ENCODE measurements at places on chromosomes 16 and 17.

- peak; percentile 56 for DNase-seq
Observed at GRCh38 chr17:30336369-30337171, 2.7 kb upstream of the TMIGD1 start.

DNA sequence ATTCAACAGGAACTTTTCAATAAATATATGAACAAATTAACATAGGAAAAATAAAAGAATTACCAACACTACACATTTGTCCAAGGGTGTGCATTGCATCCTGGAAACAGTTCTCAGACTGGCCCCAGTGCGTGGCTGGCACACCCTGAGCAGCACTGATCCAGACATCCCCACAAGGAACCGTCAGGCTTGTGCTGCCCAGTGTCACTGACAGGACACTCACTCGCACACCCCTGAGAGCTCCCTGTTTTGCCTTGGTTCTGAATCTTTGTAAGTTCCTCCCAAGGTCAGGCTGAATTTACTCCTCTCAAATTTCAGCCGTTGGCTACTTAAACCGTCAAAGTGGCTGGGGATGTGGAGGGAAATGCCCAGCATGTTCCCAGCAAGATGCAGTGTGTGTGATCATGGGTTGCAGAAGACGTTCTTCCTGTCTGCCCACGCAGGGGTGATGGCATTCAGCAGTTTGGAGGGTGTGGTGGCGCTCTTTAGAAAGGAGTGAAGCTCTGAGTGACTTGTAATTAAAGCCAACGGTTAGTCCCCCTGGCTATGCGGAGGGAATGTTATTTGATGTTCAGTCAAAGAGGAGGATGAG lies 1.7 kb downstream of the MT2A start:
- no peak for DNase-seq

DNA sequence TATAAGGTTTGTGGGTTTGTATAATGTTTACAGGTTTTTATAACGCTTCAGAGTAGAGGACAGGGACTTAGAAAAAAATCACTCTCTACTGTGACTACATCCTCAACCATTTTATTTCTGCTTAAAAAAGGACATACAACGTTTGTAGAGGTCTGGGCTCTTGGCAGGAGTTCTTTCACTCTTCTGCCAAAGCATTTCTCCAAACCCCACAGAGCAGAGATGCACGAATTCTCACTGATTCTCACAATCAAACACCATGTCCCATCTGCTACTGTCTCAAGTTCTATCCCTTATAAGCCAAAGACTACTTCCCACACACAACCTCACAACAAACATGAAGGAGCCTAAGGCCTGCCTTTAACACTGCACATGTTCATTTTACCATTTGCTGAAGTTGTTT lies 7.0 kb upstream of the ANKFY1 start:
- no peak for DNase-seq

DNA sequence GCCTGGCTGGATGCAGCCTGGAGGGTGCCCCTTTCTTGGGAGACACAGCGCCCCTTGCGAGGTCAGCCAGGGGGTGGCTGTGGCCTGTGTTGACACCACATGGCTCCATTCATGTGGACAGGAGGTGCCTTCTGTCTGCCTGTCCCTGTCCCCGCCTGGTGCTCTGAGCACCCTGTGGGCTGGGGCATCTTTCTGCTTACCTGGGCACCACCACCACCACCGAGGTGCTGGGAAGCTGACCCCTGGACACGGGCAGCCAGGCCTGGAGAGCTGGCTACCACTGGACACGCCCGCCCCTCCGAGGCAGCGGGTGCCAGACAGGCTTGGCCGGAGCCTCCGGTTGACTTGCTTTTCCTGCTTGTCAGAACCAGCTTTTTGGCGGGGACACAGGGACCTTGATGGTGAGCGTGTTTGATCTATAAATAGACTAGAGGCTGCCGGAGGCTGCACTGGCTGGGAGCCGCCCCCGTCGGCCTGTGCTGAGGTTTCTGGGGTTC lies 121.3 kb upstream of the GSE1 start:
- no peak for DNase-seq

DNA sequence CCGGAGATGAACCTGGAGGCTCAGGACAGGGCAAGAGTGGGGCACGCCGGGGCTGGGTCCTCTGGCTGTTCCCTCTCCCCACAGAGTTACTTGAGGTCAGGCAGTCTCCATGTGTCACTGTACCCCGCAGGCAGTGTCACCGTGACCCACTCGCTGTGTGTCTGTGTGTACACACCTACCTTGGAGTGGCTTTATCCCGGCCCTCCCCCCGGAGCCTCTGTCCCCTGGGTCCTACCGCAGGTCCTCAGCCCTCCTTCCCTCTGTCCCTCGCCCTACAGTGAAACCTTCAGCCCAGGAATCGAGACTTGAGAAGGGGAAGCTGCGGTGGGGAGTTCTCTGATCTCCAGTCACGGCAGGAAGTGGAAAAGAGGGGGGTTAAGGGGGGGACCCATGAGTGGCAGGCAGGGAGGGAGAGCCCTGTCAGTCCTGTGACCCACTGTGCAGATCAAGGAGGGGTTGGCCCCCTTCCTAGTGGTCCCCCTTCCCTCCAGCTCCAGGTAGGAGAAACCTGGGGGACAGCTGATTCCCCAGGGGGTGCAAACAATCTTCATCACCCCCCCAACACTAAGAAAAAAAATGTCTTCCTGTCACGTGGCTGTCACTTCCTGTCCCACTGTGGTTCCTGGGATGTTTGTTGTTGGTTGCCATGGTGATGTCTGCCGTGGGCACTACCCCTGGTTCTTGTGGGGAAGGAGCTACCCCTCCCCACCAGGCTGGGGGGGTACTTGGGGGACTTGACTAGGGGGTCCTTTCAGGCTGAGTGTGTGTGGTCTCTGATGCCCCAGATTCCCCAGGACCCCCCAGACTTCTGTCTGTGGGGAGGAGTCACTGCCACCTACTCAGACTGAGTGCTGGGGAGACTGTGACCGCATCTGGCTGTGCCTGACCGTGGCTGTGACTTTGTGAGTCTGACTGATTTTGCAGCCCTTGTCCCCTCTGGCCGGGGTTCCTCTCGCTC lies 13.7 kb downstream of the RARA start:
- DNase-seq: peak; percentile 60

DNA sequence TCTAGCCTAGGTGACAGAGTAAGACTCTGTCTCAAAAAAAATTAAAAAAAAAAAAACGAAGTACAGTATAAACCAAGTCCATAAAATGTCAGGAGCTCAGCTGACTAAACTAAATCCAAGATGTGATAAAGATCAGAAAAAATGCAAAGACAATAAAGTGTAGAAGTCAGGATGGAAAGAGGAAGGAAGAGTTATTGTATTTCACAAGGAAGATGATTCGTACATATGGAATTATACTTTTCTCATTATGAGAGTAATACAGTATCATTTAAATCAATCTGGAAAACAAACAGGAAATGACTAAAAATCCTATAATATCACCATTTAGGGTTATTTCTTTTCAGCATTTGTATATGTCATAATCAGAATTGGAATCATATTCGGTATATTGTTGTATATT lies 11.4 kb upstream of the APOH start:
- no peak for DNase-seq

- no peak for DNase-seq
Observed at GRCh38 chr16:68696514-68696913, 40.6 kb upstream of the CDH1 start.

DNA sequence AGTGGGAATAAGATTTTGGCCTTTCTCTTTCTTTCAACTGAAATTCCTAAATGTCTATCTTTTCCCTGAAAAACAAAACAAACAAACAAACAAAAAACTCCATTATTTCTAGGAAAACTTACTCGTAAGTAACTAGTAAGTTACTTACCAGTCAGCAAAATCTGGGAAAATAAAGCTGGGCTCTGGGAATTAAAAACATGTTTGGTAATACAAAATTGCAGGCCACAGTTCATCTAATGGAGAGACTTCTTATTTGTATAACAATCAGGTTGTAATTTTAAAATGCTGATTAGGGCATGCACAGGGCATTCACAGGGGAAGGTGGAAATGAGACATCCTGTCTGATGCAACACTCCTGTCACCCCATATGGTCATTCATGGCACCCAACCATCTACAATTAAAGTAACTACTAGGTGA lies 3.8 kb upstream of the WIPI1 start:
- no peak for DNase-seq

- no peak for DNase-seq
Observed at GRCh38 chr16:60204181-60204580, 1470.1 kb upstream of the GOT2 start.

DNA sequence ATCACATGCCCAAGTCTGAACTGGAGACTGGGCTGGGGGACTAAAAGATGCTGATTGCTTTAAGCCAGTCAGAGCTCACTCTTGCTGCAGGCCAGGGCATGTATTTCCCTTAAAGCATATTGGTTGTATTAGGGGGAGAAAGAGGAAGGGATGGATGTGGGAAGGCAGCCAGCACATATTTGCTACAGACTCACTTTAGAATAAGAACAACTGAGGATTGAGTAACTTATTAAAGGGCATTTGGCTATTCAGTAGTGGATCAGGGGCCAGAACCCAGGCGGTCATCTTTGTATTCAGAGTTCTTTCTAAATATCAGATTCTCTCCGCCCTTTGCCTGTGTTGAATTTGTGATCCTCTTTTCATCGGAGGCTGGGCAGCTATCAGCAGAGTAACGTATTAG lies 231.7 kb downstream of the HAPSTR1 start:
- no peak for DNase-seq

GRCh38 chr17:50027881-50028735 lies 27.8 kb upstream of the ITGA3 start:
- DNase-seq: no peak

GRCh38 chr17:73719588-73720071 lies 75.4 kb upstream of the SDK2 start:
- DNase-seq: peak; percentile 96

DNA sequence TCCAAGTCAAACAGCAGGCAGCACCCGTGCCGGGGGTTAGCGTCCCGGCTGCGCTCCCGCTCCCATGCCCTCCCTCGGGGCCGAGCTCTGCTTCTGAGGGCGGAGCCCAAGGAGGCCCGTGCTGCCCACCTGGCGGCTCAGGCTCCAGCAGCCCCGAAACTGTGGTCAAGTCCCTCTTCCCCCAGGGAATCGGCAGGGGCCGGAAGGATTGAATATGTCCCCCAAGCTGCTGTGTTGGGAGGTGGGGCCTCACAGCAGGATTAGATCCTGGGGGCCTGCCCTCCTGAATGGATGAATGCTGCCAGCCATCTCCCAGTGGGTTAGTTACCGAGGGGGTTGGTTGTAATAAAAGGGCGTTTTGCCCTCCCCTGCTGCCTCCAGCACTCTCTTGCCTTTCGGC lies 33.9 kb downstream of the MAP2K3 start:
- no peak for DNase-seq

GRCh38 chr16:81620796-81621195 lies 158.3 kb upstream of the PLCG2 start:
- no peak for DNase-seq

- no peak for DNase-seq
Observed at GRCh38 chr17:64455993-64456885, 7.3 kb downstream of the MILR1 start.

GRCh38 chr16:54475019-54475601 lies 188.5 kb upstream of the IRX3 start:
- no peak for DNase-seq

- DNase-seq: no peak
Observed at GRCh38 chr16:57568173-57568678, 25.8 kb downstream of the ADGRG5 start.

DNA sequence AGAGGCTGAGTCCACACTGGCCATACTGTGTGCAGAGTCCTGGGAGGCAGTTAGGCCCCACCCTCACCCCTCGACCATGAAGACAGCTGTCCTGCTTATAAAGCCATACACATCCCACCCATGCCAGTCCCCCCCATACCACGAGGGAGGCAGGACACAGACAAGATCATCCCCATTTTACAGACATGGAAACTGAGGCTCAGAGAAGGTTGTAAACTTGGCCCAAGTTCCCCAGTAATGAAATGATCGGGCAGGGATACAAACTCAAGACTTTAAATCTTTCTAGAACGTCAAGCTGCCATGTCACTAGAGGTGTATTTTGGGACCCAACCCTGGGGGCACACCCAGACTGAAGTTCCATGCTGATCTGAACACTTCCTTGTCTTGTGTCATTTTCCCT lies 16.5 kb downstream of the HID1 start:
- DNase-seq: no peak

- DNase-seq: no peak
Observed at GRCh38 chr17:77474292-77474988, 333.7 kb downstream of the SEC14L1 start.

DNA sequence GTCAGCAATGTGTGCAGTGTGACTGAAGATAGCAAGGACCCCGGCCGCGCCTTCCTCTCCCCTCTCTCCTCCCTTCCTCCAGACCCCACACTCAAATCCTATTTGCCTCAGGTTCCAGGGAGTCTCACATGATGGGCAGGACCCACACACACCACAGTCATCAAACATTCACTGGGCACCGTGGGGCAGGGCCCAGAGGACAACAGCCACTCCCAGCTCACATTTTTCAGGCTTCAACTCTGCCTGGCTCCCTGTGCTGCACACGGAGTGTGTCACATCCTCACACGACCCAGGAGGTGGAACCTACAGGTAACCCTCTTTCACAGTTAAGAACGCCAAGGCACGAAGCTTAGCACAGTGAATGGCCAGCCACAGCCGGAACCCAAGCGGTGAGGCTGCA lies 30.5 kb downstream of the PEMT start:
- DNase-seq: no peak

DNA sequence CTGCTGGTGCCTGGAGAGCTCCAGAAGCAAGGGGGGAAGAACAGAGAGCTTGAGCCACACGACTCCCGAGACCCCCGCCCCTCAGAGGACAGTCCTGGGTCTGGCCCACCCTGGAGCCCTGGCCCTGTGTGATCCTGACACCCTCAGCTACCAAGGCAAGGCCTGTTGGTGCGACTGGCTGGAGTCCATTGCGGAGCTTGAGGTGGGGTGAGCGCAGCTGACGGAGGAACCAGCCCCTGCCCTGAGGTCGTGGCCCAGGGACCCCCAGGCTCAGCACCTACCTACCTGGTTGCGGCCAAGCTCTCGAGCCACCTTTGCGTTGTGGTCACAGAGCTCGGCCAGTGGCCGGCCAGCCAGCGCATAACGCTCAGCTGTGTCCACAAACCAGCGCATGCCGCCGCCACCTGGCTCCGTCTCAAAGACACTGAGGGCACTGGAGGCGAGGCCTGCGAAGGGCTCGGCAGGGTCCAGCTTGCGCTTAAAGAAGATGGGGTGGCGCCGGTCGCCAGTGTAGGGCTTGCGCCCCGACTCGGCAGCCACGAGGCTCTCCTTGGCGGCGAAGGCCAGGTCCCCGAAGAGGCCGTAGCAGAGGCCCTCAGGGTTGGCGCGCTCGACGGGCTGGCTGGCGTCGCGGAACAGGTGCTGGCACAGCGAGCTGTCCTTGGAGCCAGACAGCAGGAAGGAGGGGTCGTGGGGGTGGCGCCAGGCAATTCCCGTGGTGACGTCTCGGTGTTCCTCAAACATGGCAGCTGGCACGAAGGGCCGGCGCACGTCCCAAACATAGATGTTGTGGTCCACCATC lies 2.5 kb upstream of the JMJD8 start:
- no peak for DNase-seq

GRCh38 chr16:76729525-76729924 lies 452.3 kb downstream of the CNTNAP4 start:
- peak; percentile 27 for DNase-seq

DNA sequence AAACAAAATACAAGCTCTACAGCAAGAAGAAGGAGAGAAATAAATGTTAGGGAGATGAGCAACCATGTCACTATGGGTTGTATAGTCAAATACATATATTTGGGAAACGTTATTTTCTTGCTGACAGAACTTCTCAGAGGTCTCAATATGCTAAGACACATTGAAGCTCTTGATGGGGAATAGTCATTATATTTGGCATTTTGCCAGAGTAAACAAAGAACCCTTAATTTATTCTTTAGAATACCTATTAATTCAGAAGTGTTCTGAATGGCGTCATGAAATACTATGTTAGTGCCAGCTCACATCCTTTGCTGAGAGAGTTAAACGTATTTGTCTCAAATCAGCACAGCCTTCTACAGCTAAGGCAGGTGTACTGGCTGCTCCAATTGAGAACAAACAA lies 458.9 kb downstream of the CDH13 start:
- DNase-seq: no peak
